ENCODE measurements at places on chromosomes 11 and 22. TPM values are rescaled to one million over a fixed set of nuclear protein-coding genes. Genes with fewer than 3 reads are reported as not detected.

Gene DDI1
- not detected for total RNA-seq

Gene P2RY2
- 0.07 TPM for total RNA-seq

Gene ACAT1
- 58.1 TPM for total RNA-seq

Gene CDC42BPG
- 0.50 TPM for total RNA-seq

Gene FUT4
- 8.5 TPM for total RNA-seq

Gene APOA5
- total RNA-seq = not detected

Gene NXPE1
- not detected for total RNA-seq
